BE2C (cell line): ENCODE measurements at places on chromosomes 2 and 18.

DNA sequence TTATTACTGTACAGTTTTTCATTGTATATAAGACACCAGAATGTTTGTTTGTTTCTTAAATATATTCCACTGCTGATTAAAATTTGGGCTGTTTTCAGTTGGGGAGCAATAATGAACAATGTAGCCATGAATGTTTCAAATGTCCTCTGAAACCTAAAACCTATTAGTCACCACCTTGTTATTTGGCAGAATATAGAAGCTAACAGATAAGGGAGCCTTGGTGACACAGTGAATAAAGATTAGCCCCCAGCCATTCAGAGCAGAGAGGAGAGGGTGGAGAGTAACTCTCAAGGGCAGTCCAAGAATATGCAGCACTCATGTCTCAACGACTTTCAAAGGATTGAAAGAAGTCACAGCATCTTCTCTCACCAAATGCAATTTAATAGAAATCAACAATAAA lies 43.1 kb upstream of the ATP8B1 start:
- DNase-seq = peak; percentile 13

DNA sequence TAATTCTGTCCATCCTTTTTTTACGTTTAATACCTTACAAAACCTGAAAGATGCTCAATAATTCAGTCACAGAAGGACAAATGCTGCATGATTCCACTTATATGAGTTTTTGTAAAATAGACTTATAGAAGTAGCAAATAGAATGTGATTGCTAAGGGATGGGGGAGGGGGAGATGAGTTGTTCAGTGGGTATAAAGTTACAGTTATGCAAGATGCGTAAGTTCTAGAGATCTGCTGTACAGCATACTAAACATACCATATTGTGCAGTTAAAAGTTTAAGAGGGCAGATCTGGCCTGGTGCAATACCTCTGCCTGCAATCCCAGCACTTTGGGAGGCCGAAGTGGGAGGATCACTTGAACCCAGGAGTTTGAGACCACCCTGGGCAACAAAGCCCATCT lies 78.8 kb downstream of the TET3 start:
- no peak for DNase-seq

DNA sequence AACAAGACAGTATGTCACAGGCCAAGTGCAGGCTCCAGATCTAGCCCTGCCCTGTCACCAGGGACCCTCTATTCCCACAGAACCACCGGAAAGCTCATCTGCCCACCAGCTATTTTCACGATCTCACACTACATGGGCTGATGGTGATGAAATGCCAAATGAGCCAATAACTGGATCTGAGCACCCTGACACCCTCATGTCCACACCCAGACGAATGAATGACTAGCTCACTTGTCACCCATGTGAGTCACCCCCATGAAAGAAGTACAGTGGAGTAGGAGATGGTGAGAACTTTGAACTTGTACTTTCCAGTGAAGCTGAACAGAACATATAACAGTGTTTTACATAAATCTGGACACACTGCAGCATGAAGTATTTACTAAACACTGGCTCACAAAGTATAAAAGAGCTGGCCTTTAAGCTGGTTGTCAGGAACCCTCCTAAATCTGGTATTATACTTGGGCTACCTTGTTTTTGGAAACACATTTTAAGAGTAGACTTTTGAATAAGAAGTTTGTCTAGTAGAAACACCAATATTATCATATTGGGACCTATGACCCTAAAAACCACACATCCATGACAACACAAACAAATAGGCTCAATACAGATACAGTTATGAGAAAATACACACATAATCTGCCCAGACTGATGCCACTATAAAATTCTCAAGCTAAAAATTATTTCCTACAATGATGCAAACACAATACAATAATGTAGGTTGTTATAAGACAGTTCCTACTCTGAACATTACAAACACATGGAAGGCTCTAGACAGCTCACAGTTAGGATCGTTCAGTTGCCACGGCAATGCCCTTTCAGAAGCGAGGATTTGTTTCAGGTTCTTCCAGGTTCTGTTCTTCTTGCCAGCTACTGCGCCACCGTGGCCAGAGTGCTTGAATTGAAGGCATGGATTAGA lies 19.0 kb downstream of the INO80C start:
- no peak for DNase-seq

- no peak for DNase-seq
Measured at GRCh38 chr18:26438980-26439379, 109.4 kb downstream of the KCTD1 start.

GRCh38 chr2:29763371-29763770 lies 158.0 kb downstream of the ALK start:
- no peak for DNase-seq

- no peak for DNase-seq
Measured at GRCh38 chr2:228348516-228349064, 167.1 kb upstream of the SPHKAP start.

DNA sequence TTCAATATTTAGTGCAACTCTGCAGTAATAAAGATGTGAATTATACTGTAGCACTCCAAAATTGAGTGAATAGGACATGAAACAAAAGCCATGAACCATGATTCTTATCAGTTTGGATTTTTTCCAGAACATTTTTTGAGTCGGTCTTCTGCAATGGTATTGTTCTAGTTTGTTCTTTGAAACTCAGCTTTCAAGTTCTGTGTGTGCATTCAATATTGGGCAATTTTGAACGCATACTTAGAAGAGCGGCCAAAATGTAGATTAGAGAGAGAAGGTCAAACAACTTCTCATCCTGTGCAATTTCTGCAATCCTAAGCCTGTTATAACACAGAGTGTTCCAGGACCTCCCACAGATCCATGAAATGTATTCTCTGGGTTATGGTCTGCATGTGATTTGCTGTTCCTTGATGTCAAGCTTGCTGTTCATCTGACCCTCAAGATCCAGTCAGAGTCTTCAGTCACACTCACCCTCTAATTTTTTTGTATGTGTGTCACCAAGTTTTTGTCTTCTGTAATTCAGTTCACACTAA lies 48.3 kb downstream of the TSPYL6 start:
- DNase-seq = no peak

GRCh38 chr2:28356095-28356911 lies 36.4 kb upstream of the FOSL2 start:
- DNase-seq = peak; percentile 98

- DNase-seq = no peak
Measured at GRCh38 chr2:180474716-180475115, 467.6 kb upstream of the CWC22 start.

DNA sequence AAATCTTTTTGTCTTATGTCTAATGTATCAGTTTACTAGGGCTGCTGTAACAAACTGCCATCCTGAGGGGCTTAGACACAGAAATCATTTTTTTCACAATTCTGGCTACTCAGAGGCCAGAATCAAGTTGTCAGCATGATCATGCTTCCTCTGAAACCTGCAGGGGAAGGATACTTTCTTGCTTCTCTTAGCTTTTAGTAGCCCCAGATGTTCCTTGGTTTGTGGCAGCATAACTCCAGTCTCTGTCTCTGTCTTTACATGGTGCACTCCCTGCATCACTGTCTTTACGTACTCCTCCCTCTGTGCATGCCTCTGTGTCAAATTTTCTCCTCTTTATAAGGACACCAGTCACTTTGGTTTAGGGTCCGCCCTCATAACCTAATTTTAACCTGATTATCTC lies 2.0 kb upstream of the SCN3A start:
- DNase-seq = no peak

DNA sequence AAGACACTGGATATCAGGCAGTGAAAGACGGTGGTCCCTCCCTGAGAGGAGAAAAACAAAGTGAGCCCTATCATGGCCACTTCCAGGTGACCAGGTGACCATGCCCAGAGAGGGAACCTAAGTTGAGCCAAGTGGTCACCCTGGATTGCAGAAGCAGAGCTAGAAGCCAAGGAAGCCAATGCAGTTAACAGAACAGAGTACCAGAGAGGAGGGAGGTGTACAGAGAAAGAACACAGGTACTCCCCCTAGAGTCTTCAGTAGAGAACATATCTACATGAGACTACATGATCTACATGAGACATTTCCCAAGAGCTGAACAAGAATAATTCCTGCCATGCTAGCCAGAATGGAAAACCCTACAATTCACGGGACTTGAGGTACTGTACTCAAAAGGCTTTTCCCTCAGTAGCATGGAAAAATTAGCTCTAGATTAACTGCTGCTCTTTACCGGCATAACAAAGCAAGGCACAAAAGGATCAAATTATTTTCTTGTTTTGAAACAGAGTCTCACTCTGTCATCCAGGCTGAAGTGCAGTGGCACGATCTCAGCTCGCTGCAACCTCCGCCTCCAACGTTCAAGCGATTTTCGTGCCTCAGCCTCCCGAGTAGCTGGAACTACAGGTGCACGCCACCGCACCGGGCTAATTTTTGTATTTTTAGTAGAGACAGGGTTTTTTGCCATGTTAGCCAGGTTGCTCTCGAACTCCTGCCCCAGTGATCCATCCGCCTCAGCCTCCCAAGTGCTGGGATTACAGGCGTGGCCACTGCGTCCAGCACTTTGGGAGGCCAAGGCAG lies 23.5 kb downstream of the ROCK2 start:
- DNase-seq = no peak

GRCh38 chr2:216557820-216558219 lies 59.2 kb downstream of the RPL37A start:
- no peak for DNase-seq

DNA sequence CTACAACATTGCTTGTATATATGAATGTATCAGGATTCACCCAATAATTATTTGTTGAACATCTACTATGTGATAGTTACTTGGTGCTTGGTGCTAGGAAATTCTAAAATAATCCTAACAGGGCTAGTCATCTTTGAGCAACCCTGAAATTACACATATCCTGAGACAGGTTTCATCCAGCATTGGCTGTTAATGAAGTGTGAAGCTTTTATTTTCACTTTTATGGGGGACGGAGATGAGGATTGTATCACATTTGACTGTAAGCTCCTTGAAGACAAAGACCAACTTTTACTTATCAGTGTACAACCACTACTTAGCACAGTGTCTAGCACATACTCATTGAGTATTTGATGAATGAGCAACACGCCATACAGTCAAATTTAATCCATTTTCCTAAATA lies 6.8 kb upstream of the GALM start:
- DNase-seq = no peak

DNA sequence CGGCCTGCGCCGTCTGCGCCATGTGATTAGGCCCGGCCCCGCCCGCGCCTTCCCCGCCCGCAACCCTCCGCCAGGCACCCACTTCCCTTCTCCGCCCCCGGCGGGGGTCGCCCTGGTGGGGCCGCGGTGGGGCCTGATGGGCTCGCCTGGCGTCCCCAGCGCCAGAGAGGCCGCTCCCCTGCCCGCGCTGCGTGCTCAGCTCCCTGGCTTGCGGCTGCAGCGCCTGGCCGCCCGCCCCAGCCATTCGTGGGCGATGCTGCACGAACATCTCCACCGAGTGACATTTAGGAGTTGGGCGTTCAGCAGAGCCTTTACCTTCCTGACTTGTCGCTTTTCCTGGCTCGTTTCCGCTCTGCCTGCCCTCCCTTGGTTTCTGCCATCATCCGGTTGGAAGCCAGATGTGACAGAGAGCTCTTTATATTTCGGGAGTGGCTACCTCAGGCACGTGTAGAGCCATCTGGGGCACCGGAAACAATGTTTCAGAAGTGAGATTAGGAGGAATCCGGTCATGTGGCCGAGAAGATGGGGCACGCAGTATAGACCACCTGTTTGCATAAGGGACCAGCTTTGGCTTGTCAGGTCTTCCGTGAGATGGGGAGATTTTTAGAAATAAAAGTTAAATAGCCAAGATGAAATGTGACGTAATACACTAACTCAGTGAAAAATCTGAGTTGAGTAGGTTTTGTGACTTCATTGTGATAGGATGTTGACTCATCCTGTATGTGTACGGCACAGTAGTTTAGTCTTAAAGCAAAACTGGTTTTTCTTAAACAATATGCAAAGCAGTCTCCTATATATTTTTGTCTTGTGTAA lies 1.2 kb downstream of the GLS start:
- DNase-seq = peak; percentile 79

GRCh38 chr2:60899892-60900249 lies 18.5 kb downstream of the REL start:
- no peak for DNase-seq

- no peak for DNase-seq
Measured at GRCh38 chr18:21660078-21660477, 44.5 kb downstream of the ABHD3 start.

- DNase-seq = no peak
Measured at GRCh38 chr2:41972819-41973218, 75.0 kb upstream of the PKDCC start.

DNA sequence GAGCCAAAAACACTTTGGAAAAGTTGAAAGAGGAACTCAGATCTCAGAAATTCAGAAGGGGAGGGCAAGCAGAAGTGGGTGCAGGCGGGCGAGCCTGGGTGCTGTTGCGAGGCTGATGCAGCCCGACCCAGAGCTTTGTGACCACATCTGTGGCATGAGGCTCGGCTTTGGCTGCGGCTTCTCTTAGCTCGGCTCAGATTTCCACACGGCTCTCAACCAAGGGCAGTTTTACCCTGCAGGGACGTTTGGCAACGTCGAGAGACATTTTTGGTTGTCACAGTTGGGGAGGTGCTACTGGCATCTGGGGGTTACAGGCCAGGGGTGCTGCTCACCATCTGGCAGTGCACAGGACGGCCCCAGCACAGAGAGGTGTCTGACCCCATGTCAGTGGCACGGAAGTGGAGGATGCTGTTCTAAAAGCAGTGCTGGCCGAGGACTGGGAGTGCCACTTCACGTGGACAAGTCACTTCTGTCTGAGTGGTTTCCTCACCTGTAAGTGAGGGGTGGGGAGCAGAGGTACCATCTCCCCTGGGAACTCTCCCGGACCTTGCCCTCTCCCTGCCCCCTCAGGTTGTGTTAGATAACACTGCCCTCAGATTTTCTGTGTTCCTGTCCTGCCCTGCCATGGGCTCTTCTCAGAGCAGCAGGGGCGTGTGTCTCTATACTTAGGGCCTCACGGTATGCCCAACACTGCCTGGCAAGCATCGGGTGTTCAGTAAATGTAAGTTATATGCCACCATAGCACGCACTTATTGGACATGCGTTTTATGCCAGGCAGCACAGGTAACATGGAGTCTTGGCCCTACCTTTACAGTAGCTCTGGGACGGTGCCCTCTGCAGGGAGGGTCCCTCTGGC lies 48.7 kb upstream of the FAHD2A start:
- DNase-seq = no peak

DNA sequence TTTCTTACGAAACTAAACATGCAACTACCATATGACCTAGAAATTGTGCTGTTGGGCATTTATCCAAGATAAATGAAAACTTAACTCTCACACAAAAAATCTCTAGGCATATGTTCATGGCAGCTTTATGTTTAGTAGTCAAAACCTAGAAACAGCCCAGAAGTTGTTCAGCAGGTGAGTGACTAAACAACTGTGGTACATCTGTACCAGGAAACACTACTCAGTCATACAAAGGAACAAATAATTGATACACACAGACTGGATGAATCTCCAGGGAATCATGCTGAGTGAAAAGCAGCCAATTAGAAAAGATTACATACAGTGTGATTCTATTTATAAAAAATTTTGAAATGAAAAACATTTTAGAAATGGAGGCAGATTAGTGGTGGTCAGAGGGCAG lies 29.3 kb downstream of the DYNC2LI1 start:
- no peak for DNase-seq

- DNase-seq = no peak
Measured at GRCh38 chr2:114011713-114012112, 121.8 kb downstream of the ACTR3 start.

- DNase-seq = no peak
Measured at GRCh38 chr18:13266218-13267100, 47.9 kb downstream of the LDLRAD4 start.
